ENCODE measurements at places on chromosomes 7 and 10. TPM values are rescaled to one million over a fixed set of nuclear protein-coding genes. Genes with fewer than 3 reads are reported as not detected.

- H3K4me3 ChIP-seq, result no peak overlapping the region
- H3K27ac ChIP-seq, result no peak overlapping the region
- no peaks in the 10 kb centered on the region for H3K4me1 ChIP-seq
- H3K27me3 ChIP-seq, result no peaks in the 10 kb centered on the region
These were observed 265.9 kb downstream of the SNX13 start for GRCh38 chr7:17674166-17674942.

DNA sequence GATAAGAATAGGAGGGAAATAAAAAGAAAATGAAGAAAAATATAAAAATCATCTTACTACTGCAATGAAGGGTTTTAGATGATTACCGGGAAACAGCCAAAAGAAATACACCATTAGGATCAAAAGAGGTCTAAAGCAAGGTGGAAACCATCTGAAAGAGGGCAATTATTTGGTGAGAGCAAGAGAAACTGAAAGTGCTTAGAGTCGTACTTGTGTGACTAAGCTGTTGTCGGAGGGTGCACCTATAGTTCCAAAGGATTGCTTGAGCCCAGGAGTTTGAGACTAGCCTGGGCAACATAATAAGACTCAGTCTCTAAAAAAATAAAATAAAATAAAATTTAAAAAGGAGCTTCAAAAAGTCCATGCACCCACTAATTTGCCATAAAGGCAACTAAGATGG lies 169.5 kb downstream of the DKK1 start:
- no peaks in the 10 kb centered on the region for H3K4me1 ChIP-seq
- H3K4me3 ChIP-seq, result no peak overlapping the region
- no peak overlapping the region for H3K27ac ChIP-seq
- no peaks in the 10 kb centered on the region for H3K27me3 ChIP-seq
- H3K36me3 ChIP-seq, result no peaks in the 10 kb centered on the region

DNA sequence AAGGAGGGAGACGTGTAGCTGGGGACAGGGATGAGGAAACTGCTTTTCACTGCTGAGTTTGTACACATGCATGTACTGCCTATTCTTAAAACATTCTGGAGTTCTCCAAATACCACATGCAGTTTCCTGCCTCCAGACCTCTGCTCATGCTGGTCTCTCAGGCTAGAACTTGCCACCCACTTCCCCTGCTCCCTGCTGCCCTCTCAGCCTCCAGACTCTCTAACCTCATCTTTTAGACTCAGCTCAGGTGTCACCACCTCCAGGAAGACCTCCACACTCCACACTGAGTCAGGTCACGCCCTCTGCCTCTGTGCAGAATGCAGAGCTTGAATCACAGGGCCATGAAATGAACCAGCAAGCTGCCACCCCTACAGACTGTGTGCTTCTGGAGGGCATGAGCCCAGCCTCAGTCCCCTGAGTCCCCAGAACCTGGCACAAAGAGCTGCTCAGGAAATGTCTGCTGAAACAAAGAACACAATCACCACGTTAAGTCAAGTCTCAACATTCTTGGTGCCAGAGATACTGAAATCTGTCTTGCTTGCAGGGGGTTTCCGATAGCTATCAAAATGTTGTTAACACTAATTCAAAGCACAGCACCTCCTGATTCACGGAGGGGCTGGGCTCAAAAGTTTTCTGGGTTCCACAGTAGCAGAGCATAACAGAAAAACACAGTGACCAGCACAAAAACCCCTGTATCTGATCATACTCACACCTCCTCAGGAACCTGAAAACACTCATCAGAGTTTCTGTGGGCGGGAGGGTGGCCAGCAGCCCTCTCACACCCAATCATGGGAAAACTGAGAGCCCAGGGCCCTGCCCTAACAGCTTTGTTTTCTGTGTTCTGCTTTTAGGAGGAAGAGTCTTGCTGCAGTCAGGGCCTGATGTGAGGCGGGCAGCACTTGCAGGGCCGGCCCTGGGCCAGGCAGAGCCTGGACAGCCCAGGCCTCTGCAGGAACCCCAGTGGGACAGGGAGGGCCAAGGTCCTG lies 21.1 kb downstream of the FAM53B start:
- no peaks in the 10 kb centered on the region for H3K27me3 ChIP-seq
- peaks cover 2% of the 10 kb centered on the region for H3K4me1 ChIP-seq
- peak overlapping the region; percentile 61 for H3K27ac ChIP-seq
- H3K36me3 ChIP-seq, result no peaks in the 10 kb centered on the region

- H3K4me3 ChIP-seq, result no peak overlapping the region
- no peak for DNase-seq
- H3K4me1 ChIP-seq, result no peaks in the 10 kb centered on the region
- H3K36me3 ChIP-seq, result no peaks in the 10 kb centered on the region
- no peak overlapping the region for H3K27ac ChIP-seq
These were observed 140.4 kb upstream of the GDF10 start for GRCh38 chr10:47159361-47160260.

GRCh38 chr10:8468477-8468876 lies 414.0 kb downstream of the GATA3 start:
- H3K4me1 ChIP-seq, result no peaks in the 10 kb centered on the region
- H3K36me3 ChIP-seq, result no peaks in the 10 kb centered on the region
- H3K27ac ChIP-seq, result no peak overlapping the region

DNA sequence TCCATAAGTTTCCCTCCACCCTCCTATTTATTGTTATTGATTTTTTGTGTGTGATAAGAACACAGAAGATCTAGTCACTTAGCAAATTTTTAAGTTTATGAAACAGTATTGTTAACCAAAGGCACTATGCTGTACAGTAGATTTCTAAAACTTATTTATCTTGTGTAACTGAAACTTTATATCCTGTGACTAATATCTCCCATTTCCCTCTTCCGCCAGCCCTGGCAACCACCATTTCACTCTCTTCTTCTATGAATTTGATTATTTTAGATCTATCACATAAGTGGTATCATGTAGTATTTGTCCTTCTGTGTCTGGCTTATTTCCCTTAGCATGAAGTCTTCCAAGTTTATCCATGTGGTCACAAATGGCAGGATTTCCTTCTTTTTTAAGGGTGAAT lies 144.3 kb upstream of the INHBA start:
- H3K4me3 ChIP-seq, result no peak overlapping the region
- H3K36me3 ChIP-seq, result no peaks in the 10 kb centered on the region
- no peaks in the 10 kb centered on the region for H3K27me3 ChIP-seq
- DNase-seq, result no peak

CPA2 gene
- not detected for total RNA-seq

DNA sequence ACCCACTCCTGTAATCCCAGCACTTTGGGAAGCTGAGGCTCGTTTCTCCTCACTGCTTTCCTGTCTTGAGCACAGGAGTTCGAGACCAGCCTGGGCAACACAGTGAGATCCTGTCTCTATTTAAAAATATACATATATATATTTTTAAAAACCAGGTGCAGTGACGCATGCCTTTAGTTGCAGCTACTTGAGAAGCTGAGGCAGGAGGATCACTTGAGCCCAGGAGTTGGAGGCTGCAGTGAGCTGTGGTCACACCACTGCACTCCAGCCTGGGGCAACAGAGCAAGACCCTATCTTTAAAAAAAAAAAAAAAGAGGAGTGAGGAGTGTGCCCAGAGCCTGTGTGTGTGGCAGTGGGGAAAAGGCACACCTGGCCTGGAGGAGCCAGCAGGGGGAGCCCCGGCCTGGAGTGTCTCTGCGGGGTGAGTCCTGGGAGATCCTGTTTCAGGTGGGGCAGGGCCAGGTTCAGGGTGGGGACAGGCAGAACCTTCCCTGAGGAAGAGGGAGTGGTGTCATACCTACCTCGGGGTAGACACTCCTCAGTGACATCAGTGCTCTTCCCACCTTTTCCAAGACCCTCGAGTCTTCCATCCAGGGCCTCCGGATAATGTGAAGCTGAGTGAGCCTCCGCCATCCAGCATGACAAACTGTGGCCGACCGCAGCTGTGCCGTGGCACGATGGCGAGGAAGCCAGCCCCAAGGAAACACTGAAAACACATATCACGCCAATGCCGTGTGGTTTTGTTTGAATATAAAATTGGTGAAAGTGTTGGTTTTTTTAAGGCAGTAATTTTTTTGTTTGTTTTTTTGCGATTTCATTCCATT lies 9.0 kb upstream of the ARPC1B start:
- H3K27ac ChIP-seq, result no peak overlapping the region
- H3K4me3 ChIP-seq, result no peak overlapping the region
- H3K36me3 ChIP-seq, result peaks cover 50% of the 10 kb centered on the region
- H3K4me1 ChIP-seq, result no peaks in the 10 kb centered on the region

CBLL1 gene
- 9.0 TPM for total RNA-seq

TLL2 gene
- 0.08 TPM for total RNA-seq

OR2A5 gene
- 0.28 TPM for total RNA-seq

SLC13A1 gene
- not detected for total RNA-seq

CDC14C gene
- not detected for total RNA-seq

DNA sequence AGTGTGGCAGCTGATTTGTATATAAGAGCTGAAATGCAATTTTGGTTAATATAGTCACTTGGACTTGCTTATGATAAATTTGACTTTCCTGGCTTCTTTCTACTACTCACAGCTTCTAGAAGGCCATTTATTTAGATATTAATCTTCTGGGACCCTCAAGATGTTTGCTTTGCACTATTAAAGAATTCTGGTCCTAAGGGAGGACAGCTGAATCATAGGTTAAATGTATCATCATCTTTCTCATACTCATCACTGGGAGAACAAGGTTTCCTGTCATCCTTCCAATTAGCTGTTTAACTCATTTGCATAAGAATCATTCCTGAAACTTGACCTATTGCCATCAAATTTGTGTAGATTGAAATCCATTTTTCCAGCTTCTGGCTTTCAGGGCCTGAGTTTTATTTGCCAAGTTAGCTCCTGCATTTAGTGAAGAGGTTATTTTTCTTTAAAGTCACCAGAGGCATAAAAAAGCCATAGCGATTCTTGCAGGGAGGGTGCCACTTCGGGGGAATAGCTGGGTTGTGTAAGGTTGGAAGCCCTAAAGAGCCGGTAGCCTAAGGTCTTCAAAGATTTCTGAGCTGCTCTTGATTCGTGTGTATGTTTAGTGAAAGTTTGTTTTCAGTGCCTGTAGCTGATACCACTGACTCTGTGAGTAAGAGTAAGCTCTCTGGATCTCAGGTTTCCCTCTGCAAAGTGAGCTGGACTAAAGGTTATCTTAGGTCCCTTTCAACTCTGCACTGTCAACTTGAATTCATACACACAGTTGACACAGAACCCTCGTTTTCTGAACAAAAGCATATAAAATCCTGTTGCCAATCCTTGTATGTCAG lies 4.3 kb downstream of the MAP3K8 start:
- H3K36me3 ChIP-seq, result peaks cover 3% of the 10 kb centered on the region
- H3K4me3 ChIP-seq, result no peak overlapping the region
- no peak for DNase-seq

DNA sequence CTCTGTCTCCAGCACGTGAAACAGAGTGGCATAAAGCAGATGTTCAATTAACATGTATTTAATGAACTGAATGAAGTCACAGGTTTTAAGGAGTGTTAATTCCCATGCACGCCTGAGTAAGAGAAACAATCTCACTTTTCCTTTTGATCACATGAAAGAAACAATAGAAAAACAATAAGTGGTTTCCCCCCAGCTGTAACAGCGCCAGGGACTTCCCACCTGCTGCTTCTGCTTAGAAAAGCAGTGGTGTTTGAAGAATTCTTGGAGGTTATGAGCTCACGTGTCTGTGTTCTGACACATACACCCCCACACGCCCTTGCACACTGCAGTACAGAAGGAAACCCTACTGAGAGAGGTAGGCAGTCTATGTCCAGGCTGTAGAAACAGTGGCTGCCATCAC lies 51.3 kb upstream of the FRMD4A start:
- H3K4me3 ChIP-seq, result no peak overlapping the region
- no peaks in the 10 kb centered on the region for H3K36me3 ChIP-seq
- H3K27ac ChIP-seq, result no peak overlapping the region
- no peak for DNase-seq

DNA sequence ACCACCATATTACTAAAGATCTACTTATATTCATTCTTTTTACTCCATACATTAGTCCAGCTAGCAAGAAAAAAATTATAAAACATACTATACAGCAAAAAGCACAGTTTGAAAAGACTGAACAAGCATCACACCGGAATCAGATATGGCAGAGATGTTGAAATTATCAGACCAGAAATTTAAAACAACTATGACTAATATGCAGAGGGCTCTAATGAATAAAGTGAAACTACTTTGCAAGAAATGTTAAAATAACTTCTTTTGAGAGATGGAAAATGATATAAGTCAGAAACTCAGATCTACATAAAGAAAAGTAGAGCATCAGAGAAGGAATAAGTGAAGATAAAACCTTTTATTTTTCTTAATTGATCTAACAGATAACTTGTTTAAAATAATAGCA lies 50.9 kb downstream of the SGCE start:
- DNase-seq, result no peak
- H3K4me1 ChIP-seq, result no peaks in the 10 kb centered on the region
- no peak overlapping the region for H3K4me3 ChIP-seq
- H3K27me3 ChIP-seq, result no peaks in the 10 kb centered on the region

ABCB4 gene
- 6.7 TPM for total RNA-seq

DNA sequence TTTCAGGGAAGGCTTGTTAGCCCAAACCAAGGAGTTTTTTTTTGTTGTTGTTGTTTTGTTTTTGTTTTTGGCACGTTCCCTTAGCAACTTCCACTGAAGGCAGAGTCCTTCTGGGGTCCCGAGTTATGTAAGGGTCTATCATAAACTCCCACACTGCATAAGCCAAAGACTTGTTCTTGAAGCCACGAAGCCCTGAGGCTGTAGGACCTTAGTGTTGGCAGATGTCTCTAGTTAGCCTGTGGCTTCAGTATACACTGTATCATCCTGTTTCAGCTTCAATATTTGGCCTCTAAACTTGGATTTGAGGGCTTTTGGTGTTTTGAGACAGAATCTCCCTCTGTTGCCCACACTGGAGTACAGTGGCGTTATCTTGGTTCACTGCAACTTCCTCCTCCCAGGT lies 13.6 kb downstream of the KPNA7 start:
- H3K4me1 ChIP-seq, result peaks cover 10% of the 10 kb centered on the region
- no peak overlapping the region for H3K27ac ChIP-seq
- H3K27me3 ChIP-seq, result no peaks in the 10 kb centered on the region
- no peak for DNase-seq
- H3K36me3 ChIP-seq, result no peaks in the 10 kb centered on the region

GRCh38 chr10:52755297-52756062 lies 17.1 kb downstream of the MBL2 start:
- no peaks in the 10 kb centered on the region for H3K27me3 ChIP-seq
- DNase-seq, result no peak
- H3K4me1 ChIP-seq, result peaks cover 7% of the 10 kb centered on the region
- H3K27ac ChIP-seq, result no peak overlapping the region
- no peak overlapping the region for H3K4me3 ChIP-seq

GRCh38 chr10:73044378-73045285 lies 52.0 kb downstream of the P4HA1 start:
- H3K4me3 ChIP-seq, result no peak overlapping the region
- peaks cover 26% of the 10 kb centered on the region for H3K36me3 ChIP-seq
- H3K27ac ChIP-seq, result no peak overlapping the region
- DNase-seq, result no peak
- H3K27me3 ChIP-seq, result no peaks in the 10 kb centered on the region

- H3K27me3 ChIP-seq, result no peaks in the 10 kb centered on the region
- no peak overlapping the region for H3K27ac ChIP-seq
- H3K4me3 ChIP-seq, result no peak overlapping the region
- no peaks in the 10 kb centered on the region for H3K4me1 ChIP-seq
These were observed 840.8 kb downstream of the GRM8 start for GRCh38 chr7:126411821-126412383.
